ENCODE measurements at places on chromosomes 3 and 15.
A peak's percentile ranks its signal among the peaks of the same experiment; 100 is the strongest.

DNA sequence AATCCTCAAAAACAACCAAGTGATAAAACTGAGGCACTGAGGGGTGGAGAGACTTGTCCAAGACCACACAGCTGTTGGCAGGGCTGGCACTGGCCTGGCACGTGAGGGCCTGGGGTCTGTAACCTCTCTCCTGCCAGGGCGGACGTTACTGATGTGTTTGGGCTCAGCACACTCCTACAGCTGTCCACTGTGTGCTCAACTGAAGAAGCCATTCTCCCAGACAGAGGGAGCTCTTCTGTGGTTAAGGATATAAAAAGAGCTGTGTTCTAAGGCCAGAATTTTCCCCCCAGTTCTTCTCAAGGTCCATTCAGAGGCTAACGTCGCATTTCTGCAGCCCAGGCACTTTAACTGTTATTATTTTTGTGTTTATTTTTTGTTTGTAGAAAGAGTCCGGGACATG is 429.0 kb upstream of the ATP11B start:
- DNase-seq = no peak

DNA sequence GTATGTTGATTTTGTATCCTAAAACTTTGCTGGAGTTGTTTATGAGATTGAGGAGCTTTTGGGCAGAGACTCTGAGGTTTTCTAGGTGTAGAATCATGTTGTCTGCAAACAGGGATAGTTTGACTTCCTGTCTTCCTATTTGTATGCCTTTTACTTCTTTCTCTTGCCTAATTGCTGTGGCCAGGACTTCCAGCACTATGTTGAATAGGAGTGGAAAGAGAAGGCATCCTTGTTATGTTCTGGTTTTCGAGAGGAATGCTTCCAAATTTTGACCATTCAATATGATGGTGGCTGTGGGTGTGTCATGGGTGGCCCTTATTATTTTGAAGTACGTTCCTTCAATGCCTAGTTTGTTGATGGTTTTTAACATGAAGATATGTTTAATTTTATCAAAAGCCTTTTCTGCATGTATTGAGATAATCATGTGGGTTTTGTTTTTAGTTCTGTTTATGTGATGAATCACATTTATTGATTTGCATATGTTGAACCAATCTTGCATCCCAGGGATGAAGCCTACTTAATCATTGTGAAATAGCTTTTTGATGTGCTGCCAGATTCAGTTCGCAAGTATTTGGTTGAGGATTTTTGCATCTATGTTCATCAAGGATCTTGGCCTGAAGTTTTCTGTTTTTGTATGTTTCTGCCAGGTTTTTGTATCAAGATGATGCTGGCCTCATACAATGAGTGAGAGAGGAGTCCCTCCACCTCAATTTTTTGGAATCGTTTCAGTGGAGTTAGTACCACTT is 188.1 kb downstream of the MINAR1 start:
- DNase-seq = no peak

GRCh38 chr15:99706557-99707303 is 26.5 kb downstream of the LYSMD4 start:
- DNase-seq = no peak

GRCh38 chr3:30308131-30308530 is 298.3 kb upstream of the TGFBR2 start:
- no peak for DNase-seq

DNA sequence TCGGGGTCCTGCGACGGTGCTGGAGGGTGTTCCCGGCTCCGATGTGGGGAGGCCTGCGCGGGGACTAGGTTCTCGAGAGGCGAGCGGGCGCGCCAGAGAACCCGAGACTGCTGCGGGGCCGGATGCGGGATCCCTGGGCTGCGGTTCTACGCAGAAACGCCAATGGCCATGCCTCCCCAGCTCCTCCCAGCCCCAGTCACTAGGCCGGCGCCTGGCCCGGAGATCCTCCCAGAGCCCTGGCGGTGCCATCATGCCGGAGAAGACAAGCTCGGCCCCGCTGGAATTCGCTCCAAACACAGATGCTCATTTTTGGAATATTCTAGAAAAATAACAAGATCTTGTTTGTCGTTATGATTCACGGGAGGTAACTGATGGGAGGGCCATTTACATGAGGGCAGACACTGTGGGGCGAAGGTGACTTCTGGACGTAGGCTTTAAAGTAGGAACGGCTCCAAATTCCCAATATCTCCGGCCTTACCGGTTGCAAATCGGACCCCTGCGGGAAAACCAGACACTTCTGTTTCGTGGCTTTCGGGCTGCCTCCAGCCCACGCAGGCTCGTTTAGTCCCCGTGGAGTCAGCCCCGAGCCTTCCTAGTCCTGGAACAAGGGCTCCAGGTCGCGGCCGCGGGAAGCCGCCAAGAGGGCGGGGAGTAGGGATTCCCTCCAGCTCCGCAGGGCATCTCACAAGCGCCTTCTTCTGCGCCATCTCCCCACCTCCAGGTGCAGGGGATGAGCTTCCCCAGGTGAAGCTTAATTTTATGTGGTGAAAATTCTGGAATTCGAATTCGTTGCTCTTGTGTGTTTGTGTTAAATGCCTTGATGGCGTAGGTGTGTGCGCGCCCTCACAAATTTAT is 74.8 kb upstream of the POLG start:
- DNase-seq = no peak

GRCh38 chr3:153242896-153243295 is 80.9 kb downstream of the RAP2B start:
- DNase-seq = peak; percentile 31

DNA sequence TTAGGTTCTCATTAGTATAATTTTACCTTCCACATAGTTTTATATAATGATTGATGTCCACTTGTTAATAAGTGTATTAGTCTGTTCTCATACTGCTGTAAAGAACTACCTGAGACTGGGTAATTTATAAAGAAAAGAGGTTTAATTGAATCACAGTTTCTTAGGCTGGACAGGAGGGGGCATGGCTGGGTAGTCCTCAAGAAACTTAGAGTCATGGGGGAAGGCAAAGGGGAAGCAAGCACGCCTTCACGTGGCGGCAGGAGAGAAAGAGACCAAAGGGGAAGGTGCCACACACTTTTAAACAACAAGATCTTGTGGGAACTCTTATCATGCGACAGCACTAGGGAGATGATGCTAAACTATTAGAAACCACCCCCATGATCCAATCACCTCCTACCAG is 19.2 kb downstream of the DZIP3 start:
- no peak for DNase-seq

All from stimulated activated CD8-positive, alpha-beta memory T cell treated with anti-CD3 and anti-CD28 coated beads, Interleukin-2, amount 100 ng/mL, for 1 hour (primary cell).